Fibroblast of skin of scalp (primary cell): ENCODE measurements at places on chromosomes 7 and 10.

DNA sequence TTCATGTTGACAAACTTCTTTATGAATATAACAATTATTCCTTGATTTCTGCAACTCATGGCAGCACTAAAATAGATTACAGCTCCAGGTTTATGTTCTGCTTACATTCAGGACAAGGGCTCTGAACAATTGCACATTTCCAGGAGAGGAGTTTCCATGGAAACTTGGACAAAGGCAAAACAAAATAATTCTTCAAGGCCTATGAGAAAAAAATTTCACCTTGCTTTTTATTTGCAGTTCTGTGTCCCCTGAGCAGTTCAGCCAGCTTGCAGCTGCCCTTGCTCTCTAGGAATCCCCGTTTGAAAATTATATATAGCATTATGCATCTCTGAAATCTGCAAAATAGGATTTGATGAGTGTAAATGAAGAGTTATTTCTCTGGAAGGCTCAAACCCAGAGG is 71.7 kb downstream of the ARL4A start:
- DNase-seq = no peak

DNA sequence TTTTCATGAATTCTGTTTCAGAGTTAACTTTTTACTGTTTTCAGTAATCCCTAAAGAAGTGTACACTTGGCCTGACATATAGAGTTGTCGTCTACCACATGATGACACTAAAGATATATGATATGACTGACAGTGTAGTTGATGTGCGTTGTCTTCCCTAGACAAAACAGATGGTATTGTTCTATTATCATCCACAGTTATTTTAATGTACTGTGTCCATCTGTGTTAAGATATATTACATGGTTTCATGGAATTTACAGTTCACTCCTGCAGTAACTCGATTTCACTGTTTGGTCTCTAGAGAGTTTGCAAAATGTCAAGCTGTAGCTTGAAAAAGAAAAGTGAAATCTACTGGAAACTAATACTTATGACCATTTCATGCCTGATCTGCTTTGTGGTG is 18.1 kb downstream of the FOXP2 start:
- no peak for DNase-seq

GRCh38 chr10:86632009-86632800 is 22.1 kb upstream of the OPN4 start:
- DNase-seq = peak; percentile 34

DNA sequence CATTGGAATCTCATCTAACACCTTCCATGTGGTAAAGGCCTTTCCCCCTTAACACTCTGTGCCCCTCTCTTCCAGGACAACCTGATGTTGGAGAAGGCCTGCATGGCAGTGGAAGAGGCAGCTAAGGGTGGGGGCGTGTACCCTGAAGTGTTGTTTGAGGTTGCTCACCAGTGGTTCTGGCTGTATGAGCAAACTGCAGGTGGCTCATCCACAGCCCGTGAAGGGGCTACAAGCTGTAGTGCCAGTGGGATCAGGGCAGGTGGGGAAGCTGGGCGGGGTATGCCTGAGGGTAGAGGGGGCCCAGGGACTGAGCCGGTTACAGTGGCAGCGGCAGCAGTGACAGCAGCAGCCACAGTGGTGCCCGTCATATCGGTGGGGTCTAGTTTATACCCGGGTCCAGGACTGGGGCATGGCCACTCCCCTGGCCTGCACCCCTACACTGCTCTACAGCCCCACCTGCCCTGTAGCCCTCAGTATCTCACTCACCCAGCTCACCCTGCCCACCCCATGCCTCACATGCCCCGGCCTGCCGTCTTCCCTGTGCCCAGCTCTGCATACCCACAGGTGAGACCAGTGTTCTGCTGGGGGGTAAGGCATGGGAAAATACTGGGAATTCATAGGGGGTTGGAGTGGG is 12.4 kb downstream of the NDST2 start:
- DNase-seq = no peak

DNA sequence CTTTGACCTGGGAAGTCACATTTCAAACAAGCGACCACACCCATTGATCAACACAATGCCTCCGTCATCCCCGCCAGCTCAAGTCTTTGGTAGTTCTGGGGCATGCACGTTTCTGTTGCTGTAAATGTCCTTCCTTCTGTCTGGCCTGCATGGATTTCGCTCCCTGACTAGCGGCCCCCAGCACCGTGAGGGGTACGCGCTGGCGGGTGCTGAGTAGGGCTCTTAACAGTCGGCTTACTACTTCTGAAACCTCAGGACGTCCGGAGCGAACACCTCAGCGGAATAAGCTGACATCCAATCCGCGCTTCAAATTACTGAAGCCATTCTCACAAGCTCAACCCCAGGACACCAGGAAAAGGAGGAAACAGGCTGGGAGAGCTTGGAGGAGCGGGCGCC is 505 bp downstream of the NUDCD3 start:
- DNase-seq = peak; percentile 18

- peak; percentile 91 for DNase-seq
Measured at GRCh38 chr10:102064868-102065560, at the start of gene HPS6. HPS6 (plus strand) TSS chr10:102065349; CDS start chr10:102065475, 126 bp downstream.

DNA sequence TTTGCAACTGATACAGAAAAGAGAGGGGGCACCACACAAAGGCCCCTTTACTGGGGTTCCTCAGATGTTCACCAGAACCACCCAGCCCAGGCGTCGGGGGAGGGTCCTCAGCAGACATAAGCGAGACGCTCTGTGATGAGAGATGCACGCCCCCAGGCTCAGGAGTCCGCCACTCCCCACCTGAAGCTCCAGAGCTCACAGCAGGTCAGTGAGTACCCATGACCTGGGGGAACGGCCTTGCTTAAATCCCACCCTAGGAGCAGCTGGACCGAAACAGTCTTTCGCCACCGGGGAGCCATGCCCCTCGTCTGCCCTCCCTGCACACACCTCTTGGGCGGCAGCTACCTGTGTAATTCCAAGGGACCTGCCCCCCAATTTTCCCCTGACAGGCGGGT is 2.8 kb downstream of the CRYGN start:
- no peak for DNase-seq

GRCh38 chr10:841535-841934 is 90.0 kb downstream of the LARP4B start:
- no peak for DNase-seq

DNA sequence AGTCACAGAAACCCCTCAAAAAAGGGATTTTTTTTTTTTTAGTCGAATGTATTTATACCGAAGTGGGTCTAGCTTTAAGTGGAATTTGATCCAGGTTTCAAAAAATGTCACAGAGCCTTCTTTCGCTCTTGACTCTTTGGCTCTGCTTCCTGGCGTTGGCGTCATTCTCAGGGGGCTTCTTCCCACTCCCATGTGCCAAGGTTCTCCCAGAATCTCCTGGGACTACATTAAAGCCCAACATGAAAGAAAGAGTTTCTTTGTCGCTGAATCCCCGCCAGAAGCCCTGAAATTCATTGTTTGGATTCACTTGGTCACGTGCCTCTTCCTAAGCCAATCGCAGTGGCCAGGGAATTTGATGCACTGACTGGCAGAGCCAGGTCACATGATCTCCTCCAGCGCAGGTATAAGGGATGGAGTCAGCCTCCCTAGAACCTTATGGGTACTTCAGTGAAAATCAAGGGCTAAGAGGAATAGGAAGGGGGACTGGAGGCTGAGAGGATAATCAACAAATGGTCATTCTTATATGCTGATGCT is 101.2 kb downstream of the RPS24 start:
- DNase-seq = no peak

DNA sequence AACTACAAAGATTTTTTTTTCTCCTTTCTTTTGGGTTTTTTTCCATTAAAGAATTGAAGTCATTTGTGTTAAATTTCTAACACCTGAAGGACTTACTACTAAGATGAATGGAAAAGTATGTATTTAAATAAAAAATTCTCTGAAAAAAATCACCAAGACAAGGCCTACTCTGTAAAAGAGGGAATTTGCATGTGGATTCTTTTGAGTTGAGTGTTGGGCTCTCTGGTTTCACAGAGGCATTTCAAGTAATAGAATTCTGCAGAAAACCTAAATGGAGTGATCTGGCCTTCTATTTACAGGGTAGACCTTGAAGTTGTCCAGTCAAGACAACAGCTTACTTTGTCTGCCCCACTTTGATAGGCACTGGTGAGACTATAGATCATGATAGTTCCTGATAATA is 4.1 kb downstream of the LRRC17 start:
- DNase-seq = peak; percentile 48

GRCh38 chr10:28188526-28188925 is 114.3 kb downstream of the MPP7 start:
- no peak for DNase-seq

GRCh38 chr7:2893411-2893861 is 49.3 kb upstream of the GNA12 start:
- no peak for DNase-seq

- peak; percentile 81 for DNase-seq
Measured at GRCh38 chr10:78985973-78986818, 82.6 kb upstream of the ZMIZ1 start.

DNA sequence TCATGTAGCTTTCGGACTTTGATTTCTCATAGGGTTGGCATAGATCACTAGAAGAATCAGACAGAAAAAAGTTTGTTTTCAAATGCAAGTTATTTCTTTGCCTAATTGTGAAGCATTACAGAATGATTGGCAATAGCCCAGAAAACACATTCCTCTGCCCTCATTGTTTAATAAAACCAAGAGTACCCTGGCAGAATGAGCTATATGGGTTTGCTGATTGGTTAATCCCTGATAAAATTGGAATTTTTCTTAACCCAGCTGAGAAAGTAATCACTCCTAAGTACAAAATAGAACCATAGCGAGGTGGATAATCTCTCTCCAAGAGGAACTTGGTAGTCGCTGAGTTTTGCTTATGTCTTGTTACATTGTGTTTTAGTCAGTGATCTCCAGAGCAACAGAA is 30.9 kb upstream of the CREB5 start:
- DNase-seq = no peak

GRCh38 chr10:44689368-44689767 is 221.8 kb upstream of the TMEM72 start:
- DNase-seq = peak; percentile 31

DNA sequence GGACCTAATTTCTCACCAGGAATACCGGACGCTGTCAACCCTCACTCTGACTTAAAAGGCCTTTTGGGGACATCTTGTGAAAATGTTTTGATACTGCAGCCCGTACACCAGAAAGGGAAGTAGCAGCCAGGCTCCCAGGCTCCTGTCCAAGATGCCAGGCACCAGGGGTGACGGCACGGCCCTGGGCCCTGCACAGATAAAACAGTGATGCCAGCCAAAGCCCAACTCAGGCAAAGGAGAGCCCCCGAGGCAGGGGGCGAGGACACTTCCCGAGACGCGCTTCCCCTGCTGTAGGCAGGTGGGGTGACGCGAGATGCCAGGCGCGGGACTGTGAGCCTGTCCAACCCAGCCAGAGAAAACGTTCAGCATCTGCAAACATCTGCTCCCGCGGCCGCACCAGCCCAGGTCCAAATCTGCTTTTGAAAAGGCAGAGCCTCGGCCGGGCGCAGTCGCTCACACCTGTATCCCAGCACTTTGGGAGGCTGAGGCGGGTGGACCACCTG is 15.7 kb downstream of the ZFAND2A start:
- DNase-seq = peak; percentile 25

DNA sequence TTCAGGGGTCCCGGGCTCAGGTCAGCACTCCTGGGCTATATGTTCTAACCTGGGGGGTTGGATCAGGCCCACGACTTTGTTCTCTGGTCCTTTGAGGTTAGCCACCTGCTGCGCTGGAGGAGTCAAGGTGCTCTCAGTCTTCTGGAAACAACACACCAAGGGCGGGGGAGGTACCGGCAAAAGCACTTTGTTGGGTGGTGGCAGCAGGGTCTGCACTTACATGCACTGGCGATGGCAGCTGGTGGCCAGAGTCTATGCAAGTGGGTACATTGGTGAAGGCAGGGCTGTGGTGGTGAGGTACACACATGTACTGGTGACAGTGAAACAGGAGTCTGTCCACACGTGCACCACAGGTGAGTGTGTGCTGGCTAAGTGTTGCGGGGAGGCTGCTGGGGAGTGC is 194.2 kb upstream of the MAGI2 start:
- no peak for DNase-seq

- peak; percentile 40 for DNase-seq
Measured at GRCh38 chr7:5657901-5658300, 123.6 kb downstream of the RNF216 start.

- no peak for DNase-seq
Measured at GRCh38 chr7:131139462-131139861, 188.2 kb upstream of the MKLN1 start.

GRCh38 chr10:100998183-100998990 is 1.2 kb upstream of the LZTS2 start:
- DNase-seq = peak; percentile 93

- DNase-seq = no peak
Measured at GRCh38 chr10:71393841-71394475, 2.8 kb upstream of the CDH23 start.

GRCh38 chr7:132446260-132446659 is 130.0 kb downstream of the PLXNA4 start:
- no peak for DNase-seq

DNA sequence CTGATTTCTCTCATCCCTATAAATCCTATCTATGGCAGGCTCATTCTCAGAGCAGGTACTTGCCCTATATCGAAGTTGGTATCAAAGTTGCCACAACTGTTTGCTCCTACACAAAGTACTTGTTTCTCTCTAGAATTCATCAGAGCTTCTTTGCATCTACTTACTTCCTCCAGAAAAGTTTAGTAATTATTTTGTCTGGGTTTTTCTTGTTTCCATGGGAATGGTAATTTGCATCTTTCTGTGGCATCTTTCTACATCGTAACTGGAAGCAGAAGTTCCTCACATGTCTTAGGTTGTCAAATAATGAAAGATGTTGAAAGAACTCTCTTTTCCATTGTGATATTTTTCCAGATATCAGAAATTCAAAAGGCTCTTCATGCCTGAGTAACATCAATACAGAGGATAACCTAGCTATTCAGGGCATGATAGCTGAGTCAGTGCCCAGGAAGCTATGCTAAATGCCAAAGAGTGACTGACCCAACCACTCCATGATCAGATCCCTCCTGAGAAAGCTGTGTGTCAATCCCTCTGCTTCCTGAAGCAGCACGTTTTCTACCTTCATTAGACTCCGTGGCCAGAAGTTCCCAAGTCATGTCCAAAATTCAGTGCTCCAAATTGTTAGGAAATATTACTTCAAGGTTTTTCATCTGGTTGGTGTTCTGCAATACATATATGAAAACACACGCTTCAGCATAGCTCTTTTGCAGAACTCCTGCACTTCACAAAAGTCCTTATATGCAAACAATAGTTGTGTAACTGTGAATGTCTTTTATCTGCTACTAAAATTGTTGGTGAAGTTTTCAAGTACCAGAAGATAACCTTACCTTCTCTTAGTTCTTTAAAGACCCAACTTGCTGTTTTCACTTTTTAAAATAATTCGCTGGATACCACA is 216.5 kb downstream of the VTI1A start:
- DNase-seq = peak; percentile 65

GRCh38 chr7:37211097-37211880 is 237.4 kb downstream of the ELMO1 start:
- peak; percentile 77 for DNase-seq

DNA sequence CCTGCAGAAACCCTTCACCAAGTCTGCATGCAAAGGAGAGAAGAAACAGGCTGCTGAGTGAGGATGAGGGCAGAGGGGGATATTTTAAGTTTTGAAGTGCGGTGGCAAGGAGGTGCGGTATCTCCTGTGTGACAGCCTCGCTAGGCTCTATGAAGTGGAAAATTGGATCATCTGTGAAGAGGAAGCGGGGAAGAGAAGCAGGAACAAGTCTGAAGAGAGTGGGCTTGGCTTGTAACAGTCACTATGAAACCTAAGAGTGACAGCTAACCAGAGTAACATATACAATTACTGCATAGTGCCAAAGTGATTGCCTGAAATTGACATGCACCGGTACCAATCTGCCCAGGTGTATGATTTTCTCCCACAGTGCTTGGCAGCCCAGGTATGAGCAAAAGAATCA is 287.5 kb upstream of the KLF14 start:
- no peak for DNase-seq
